GM13977 (cell line): ENCODE measurements at places on chromosomes 1 and 21.

GRCh38 chr1:191839891-191840290 is 318.4 kb upstream of the RGS18 start:
- no peak for DNase-seq

DNA sequence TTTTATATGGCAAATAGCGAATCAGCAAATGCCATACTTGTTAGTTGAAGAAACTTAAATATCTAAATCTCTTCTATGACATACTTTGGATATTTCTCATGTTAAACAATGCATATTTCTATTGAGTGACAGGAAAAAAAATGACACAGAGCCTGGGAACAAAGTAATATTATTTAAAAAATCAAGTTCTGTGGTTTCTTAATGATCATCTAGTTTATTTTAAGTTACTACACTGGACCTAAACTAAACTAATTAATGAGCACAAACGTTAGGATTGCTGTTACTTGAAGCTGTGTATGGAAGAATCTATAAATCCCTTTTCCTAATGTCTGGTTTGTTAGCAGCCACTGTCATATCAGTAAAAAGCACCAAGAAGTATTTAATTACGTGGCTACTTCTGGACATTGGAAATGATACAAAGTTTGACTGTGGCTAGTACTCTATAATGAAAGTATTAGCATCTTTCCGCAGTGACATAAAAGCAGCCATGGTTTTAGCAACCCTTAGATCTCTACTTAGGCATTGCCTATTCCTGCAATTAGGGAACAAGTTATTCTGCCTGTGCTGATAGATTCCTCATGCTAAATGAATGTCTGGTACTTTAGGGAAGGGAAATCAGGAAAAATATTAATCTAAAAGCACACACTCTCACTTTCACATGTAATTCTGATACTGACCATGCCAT is 981.7 kb upstream of the B3GALT2 start:
- no peak for DNase-seq

- DNase-seq = no peak
Observed at GRCh38 chr1:217029281-217030157, 306.3 kb upstream of the ESRRG start.

DNA sequence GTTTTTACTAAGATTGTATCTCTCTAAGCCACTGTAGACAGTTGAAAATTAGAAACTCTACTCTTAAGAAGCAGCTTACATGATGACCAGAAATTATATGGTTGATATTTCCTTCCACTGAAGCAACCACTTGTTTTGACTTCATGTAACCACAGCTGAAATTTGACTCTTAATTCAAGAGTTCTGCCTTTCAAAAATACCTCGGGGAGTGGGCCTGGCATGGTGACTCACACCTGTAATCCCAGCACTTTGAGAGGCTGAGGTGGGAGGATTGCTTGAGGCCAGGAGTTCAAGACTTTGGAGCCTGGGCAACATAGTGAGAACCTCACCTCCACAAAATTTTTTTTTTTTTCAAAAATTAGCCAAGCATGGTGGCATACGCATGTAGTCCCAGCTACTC is 4.3 kb downstream of the AMPD1 start:
- no peak for DNase-seq

GRCh38 chr1:66690666-66691381 is 61.4 kb upstream of the DYNLT5 start:
- DNase-seq = no peak

GRCh38 chr1:223332997-223333396 is 31.0 kb downstream of the SUSD4 start:
- DNase-seq = no peak

DNA sequence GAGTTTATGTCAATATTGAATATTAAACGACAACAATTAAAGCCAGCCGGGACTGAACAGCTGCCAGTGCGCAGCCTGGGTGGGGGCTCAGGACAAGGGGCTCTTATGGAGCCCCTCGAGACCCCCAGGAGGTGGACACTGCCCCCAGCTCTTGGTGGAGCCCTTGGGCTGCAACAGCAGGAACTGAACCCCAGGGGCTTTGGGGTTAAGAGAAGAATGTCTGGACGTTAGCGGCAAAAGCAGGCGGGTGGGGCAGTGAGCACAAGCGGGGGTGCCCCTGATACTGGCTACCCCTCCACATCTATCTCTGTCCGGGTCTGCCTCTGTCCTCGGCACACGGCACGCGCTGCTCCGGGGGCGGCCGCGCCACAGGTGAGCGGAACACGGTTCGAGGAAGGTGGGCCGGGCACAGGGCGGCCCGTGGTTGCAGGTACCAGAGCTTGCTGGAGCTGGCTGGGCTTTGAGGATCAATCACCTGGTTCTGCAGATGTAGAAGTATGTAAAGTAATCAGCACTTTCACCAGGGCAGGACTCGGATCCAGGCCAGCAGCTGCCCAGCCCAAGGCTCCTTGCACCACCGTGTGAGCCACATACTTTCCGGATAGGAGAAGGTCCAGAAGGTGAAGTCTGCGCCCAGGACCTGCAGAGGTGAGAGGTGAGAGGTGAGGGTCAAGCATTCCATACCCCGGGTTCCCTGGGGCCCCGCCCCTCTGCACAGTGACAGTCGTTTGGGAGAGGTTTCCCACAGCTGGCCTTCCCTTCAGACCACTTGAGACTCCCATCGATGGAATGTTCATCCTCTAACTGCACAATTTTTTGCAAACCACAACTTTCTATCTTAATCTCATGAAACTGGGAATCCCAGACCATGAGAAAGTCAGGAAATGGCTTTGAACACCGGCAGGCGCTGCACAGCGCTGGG is 12.4 kb upstream of the POFUT2 start:
- no peak for DNase-seq

GRCh38 chr1:62794053-62794452 is 10.1 kb downstream of the ATG4C start:
- DNase-seq = no peak

- DNase-seq = no peak
Observed at GRCh38 chr1:98325646-98326440, 335.7 kb upstream of the SNX7 start.

GRCh38 chr1:218904416-218904815 is 269.3 kb upstream of the LYPLAL1 start:
- no peak for DNase-seq

- DNase-seq = no peak
Observed at GRCh38 chr21:33881689-33882440, 33.7 kb downstream of the ATP5PO start.

DNA sequence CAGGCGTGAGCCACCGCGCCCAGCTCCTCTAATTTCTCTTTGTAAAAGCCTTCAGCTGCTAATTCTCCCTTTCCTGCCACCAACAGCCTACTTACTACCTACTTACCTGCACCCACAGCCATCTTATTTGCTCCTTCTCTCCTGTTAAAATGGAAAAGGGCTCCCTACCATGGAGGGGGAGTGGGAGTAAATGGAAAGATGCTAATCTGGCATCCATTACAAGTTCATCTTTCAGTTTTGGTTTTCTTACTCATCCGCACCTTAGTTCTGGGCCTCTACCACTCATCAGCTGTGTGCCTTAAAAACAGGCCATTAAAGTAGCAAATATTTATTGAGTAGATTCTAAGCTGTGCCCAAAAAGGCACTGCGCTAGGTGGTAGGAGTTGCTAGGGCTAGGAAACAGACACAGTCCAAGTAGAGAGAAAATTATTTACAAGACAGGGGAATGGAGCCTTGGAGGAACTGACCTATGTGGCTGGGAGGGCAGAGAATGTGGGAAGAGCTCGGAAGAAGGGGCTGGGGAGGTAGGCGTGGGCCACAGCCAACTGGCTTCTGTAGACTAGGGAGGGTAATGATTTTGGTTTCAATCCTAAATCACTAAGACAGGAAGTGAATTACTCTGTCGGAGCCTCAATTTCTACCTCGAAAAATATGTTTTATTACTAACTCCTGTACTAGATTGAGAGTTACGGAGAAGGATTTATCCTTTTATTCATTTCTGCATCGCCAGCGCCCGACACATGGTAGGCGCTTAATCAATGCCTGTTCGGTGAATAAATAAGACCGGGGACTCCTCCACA is 685 bp upstream of the DDI2 start:
- peak; percentile 27 for DNase-seq

DNA sequence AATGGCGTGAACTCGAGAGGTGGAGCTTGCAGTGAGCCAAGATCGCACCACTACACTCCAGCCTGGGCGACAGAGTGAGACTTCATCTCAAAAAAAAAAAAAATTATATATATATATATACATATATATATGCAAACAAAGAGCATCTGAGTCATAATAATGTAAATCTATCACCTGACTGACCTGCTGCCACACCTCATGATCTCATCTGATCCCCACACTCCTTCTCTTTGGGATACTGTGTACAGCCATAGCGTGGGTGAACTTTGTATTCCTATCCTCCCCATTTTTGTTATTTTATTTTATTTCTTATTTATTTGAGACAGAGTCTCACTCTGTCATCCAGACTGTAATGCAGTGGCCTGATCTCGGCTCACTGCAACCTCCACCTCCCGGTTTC is 2.6 kb upstream of the HDAC1 start:
- no peak for DNase-seq

DNA sequence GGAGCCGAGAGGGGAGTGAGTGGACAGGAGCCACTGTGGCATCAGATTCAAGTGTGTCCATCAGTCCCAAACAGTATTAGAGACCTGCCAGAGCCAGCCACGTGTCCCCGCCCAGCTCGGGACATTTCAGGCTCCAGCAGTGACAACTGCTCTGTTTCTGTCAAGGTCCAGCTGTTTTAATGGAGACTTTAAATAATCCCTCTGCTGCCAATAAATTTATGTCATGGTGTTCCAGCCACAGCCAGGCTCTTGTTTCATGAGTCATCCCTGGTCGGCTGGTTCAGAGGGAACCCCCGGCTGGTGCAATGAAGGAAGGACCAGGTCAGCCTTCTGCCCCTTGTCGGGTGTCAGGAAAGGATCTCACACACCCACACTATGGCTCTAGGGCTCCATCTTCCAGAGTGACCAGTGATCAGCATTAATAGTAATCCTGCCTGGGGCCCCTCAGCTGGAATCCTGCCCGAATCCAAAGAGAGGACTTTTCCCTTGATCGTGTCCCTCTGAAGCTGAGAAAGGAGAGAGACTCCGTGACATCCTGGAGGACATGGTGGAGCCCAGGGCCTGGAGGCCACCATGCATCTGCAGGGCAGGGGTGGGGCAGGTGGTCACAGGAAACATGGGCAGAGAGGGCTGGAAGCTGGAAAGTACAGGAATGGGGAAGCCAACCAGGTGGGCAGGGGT is 197.3 kb downstream of the MATN1 start:
- no peak for DNase-seq

DNA sequence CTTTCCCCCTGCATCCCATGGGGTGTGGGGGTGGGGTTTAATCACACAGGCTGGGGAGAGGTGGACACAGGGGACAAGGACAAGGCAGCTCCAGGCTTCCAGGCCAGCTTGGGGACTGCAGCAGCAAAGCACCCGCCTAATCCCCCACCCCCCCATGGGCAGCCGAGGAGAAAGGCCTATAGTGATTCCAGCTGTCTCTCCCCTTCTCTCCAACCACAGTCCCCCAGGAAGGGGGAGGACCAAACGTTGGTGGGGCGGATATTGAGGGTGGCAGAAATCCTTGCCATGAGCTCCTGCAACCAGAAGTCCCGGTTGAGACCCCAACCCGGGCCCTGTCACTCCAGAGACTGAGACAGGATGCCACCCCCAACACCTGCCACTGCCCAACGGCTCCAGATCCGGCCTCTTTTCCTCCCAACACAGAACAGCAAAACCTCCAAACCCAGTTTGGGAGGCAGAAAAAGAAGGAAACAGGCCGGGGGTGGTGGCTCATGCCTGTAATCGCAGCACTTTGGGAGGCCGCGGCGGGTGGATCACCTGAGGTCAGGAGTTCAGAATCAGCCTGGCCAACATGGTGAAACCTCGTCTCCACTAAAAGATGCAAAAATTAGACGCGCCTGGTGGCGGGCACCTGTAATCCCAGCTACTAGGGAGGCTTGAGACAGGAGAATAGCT is 1.7 kb downstream of the EPHA2 start:
- no peak for DNase-seq

- no peak for DNase-seq
Observed at GRCh38 chr1:183218971-183219615, 33.0 kb downstream of the LAMC2 start.

GRCh38 chr1:117561551-117561950 is 44.3 kb upstream of the TENT5C start:
- DNase-seq = no peak

DNA sequence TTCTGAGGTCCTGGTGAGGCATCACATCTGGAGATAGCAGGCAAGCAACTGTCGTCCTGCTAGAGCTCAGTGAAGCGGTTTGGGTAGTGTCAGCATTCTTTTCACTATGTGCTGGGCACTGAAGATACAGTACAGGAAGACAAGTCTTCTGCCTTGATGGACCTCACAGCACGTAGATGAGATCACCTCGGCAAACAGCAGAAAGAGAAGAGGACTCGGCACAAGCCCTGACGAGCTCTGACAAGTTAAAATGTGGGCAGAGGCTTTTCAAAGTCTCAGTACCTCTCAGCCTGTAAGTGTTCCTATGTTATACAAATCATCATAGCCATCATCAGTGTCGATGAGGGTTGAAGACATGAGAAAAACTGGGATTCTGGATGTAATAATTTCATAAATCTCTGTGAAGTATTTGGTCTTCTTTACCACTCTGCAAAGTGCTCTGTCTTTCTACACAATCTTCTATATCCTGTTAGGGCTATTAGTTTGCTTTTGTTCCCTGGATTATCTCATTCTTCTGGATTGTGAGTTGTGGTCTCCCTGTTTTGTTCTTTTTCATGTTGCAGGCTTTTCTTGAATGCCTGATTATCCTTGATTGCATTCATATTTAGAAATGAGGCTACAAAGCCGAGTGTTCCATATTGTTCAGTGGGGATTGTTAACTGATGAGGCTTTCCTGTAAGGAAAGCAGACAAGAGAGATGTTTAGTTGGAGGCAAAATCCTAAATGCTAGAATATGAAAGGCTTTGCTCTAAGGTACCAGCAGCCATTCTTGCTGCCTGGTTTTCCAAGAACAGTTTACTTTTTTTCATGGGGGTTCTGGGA is 24.2 kb downstream of the MAEL start:
- DNase-seq = no peak

DNA sequence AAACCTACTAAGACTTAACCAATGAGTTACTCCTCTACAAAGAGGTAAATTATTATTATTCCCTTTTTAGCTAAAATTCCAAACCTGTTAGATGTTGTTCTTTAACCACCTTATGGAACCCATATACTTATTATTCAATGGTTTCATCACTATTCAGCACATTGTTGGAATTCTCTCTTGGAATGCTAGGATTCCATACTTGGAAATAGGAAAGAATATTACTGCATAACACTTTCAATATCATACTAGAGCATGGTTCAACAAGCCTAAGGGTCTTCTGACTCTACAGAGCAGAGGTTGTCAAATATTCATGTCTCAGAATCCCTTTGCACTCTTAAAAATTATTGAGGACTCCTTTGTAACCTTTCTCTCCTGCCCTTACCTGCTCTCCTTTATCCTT is 69.4 kb downstream of the DEGS1 start:
- no peak for DNase-seq

- DNase-seq = peak; percentile 7
Observed at GRCh38 chr21:29499734-29500343, 201.1 kb downstream of the BACH1 start.
